ENCODE measurements at places on chromosomes 4 and X.

- no peak for DNase-seq
Measured at GRCh38 chr4:70908993-70909556, 6.9 kb downstream of the MOB1B start.

- no peak for DNase-seq
Measured at GRCh38 chr4:7773401-7774180, 166.1 kb downstream of the AFAP1 start.

DNA sequence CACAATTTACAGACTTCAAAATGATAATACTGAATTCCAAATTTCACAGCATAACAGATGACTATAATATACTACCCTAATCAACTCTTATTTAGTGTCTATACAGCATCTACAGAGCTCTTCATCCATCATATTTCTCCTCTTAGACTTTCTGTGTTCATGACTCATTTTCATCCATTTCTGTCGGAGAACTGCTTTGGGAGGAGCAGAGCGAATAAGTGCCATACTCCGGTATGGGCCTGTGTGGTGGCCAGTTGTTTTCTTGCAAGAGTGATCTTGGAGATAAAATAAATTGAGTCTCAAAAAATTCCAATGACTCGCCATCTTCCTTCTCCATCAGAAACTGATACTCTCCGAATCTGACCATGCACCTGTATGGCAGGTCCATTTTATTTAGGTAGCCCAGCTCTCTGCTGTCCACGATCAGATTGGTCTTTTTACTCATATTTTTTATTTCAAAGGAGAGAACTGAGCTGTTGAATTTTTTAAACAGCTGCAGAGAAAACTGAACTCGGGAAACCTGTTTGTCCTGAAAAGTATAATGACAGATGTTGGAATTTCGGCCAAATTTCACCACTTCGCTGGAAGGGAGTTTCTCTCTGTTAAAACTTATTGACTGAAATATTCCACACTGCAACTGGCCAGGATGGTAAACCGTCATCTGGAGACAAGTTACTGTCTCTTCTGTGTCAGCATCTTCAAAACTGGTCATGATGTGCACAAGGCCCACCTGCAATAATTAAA, 7.8 kb downstream of the TIFA start:
- no peak for DNase-seq

DNA sequence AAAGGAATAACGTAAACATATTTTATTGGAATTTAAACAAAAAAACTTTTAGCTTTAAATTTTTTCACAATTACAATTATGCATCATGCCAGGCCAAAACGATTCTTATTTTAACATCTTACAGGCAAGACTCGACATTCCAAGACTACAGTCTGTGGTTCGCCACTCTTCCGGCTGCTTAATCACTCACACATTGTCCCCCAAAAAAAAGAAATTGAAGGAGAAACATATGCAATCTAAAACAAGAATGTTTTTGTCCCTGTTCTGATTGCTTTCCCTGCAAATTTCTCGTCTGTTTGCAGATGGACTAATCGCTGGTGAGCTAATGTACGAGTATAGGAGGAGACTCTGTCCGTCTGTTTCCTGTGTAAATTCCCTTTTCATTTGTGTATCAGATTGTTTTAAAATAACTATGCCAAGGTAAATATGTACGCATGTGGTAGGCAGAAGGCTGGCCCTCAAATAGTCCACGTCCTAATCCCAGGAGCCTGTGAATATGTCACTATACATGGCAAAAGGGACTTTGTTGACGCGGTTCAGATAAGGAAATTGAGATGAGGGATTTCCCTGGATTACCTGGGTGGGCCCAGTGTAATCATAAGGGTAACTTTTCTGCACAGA, 37.7 kb upstream of the MTNR1A start:
- no peak for DNase-seq

GRCh38 chr4:128295255-128295654, 7.6 kb upstream of the PGRMC2 start:
- DNase-seq, result no peak

GRCh38 chrX:132292793-132293192, 73.5 kb upstream of the RAP2C start:
- DNase-seq, result no peak

- DNase-seq, result no peak
Measured at GRCh38 chr4:48008021-48008596, 8.4 kb downstream of the CNGA1 start.

DNA sequence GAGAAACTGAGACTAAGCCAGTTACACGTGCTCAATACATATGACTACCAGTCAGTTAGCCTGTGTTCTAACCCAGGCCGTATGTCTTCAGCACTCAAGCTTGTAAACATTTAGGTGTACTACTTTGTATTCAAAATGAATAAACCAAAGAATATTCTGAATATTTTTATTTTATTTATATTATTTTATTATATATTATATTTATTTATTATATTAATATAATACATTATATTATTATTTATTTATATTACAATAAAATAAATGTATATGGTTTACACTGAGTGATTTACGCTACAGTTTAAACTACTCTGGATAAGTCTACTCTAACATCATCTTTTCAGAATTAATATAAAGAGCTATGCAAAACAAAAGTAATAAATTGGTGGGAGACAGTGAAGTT, 691.5 kb downstream of the CENPC start:
- no peak for DNase-seq

GRCh38 chr4:27742816-27743215, 882.2 kb downstream of the STIM2 start:
- no peak for DNase-seq

DNA sequence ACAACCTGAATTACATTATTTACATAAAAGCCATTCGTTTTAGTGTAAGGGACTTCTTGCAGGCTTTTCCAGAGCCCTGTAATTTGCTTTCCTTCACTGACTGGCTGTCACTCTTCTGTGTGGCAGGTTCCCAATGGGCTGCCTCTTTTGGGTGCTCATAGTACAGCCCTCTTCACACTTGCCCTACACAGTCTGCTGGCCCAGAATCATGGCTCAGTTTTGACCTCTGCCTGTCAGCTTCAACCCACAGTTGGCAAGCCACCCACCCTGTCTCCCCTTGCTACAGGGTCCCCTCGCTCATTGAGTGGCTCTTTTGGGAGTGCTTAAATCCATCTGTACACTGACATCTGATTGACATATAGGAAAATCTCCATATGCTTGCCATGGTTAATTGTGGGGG, 97.9 kb downstream of the GBA3 start:
- DNase-seq, result no peak

DNA sequence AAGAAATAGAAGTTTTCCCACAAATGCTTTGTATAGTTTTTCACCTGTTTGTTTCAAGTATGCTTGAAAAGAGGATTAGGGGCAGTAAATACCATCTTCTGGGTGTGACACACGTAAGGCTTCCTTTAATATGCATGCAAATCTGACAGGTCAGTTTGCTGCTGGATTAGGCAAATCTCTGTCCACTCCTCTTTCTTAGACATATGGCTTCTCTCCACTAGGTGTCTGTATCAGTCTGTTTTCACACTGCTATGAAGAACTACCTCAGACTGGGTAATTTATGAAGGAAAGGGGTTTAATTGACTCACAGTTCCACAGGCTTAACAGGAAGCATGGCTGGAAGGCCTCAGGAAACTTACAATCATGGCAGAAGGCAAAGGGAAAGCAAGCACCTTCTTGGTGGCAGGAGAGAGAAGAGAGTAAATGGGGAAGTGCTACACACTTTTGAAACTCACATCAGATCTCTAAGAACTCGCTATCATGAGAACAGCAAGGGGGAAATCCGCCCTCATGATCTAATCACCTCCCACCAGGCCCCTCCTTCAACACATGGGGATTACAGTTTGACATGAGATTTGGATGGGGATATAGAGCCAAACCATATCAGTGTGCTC, 66.9 kb downstream of the TAB3 start:
- no peak for DNase-seq
